ENCODE measurements at places on chromosomes 2 and 18. TPM values are rescaled to one million over a fixed set of nuclear protein-coding genes. Genes with fewer than 3 reads are reported as not detected.

RRM2 gene
- 0.67 TPM for total RNA-seq

SERPINB13 gene
- not detected for total RNA-seq

C2orf15 gene
- total RNA-seq, result 0.33 TPM

RASGRP3 gene
- 13.8 TPM for total RNA-seq

CHRND gene
- total RNA-seq, result not detected

WDR7 gene
- total RNA-seq, result 27.3 TPM

CPLX4 gene
- not detected for total RNA-seq

COLEC11 gene
- total RNA-seq, result 0.71 TPM

COL4A4 gene
- total RNA-seq, result 3.0 TPM

MBP gene
- 41.6 TPM for total RNA-seq

TMEM178A gene
- total RNA-seq, result 0.69 TPM

LIMS3 gene
- 4.9 TPM for total RNA-seq

DNA sequence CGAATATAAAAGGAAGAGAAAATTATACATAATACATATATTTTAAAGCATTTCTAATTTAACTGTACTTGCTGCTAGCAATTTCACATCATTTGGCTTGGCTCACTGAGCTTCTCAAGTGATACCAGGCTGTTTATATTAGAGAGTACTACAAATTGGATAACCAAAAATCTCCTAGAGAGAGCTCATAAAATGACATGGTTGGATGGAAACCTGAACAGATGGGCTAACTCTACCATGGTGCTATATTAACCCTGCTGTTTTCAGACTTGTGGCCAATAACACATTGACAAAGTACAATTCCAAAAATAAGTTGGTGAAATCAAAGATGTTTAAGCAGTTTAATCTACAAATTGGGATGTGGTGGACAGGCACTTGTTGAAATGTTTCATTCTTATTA, 364.4 kb upstream of the GCFC2 start:
- DNase-seq, result no peak

DNA sequence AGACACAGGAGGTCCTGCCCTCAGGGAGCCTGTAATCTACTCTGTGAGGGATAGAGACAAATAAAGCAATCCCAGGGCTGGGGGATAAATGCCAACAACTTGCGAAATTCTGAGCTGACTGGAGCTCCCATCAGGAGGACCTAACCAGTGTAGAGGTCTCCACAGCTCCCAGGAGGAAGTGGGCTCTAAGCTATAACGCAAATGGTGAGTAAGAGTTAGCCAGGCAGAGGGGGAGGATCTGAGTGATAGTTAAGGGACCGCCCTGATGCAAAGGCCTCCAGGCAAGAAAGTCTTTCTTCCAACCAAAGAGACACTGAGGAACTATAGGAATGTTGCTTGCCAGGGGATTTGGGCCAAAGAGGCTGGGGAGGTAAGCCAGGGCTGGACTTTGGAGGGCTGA, 16.0 kb upstream of the ZNF532 start:
- no peak for DNase-seq

GRCh38 chr2:175832866-175833265, 169.2 kb downstream of the LNPK start:
- no peak for DNase-seq

DNA sequence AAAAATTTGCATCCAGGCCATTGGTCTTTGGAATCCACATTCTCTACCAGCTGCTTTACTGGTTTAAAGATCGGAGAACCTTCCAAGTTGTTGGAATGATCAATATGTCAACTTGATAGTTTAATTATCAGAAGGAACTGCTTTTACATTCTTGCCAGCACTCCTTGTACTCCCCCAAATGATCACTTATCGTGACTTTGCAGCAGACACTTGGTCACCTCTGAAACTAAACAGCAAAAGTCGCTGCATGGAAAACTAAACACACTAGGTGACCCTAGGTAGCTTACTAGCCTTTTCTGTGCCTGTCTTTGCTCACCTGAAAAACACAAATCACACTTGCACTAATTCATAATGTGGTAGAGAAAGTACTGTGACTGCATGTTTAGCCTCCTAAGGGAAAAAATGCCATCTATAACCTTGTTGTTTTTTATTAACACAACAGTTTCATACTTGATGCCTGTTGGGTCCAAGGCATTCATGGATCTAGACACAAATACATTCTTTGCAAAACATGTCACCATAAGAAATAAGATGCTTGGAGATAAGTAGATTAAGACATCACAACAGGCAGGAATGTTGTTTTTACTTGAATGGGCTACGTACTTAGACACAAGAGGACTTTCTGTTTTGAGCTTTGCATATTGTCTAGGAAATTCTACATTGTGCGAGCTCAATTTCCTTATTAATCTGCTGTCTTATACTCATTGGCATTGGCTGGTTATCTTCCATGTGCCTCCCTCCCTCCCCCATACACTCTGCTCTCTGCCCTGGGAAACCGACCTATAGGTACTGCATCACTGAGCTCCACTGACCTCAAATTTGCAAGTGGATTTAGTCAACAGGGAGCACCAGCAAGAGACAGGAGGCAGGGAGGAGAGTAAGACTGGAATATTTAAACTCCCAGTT, 219.1 kb upstream of the STK17B start:
- no peak for DNase-seq

DNA sequence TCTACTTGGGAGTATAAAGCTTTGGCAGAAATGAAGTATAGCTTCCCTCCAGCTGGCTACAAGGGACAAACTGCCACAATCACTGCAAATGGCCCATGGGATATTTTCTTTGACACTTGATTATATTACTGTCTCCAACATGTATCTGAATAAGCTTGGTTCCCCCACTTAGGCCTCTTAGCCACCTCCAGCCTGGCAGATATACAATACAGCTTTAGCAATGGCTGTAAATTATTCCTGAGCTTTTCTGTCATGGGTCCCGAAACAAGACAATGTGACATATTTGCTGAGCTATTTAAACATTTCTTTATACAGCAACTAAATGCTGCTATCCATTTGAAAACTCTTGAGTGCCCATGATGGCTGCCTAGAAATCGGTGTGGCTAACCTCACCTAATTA, 406.2 kb downstream of the SUCLG1 start:
- DNase-seq, result no peak

DNA sequence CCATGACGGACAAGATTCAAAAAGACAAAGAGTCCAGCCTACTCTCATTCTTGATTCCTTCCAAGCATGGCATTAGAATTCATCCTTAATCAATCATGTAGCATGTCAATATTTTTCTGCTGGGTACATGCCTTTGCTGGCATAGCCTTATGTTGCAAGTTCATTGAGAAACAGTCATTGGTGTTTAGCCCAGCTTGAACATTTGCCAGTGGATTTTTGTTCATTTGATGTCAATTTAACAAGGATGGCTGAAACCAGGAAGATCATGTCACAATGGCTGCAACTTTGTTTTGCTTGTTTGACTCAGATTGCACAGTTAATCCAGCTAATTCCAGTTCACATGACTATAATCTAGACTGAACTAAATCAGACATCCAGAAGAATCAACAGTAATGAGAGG, 1132.2 kb downstream of the LRP1B start:
- DNase-seq, result no peak

DNA sequence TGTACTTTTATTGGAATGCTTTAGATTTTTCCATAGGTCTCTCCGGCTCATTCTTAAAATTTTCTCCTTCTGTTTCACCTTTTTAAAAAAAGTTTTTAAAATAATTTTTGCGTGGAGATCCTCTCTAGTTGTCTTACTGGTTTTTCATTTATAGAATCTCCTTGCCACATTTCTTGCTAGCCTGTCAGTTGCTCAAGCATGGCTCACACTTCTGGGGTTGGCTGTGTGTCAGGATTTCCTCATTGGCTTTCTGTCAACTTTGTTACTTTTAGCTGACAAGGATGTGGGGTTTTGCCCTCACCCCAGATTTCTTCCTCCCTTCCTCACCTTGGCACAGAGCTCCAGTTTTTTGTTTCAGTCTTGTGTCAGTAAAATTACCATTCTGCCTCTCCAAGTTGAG, 124.6 kb downstream of the ZNF407 start:
- DNase-seq, result no peak

DNA sequence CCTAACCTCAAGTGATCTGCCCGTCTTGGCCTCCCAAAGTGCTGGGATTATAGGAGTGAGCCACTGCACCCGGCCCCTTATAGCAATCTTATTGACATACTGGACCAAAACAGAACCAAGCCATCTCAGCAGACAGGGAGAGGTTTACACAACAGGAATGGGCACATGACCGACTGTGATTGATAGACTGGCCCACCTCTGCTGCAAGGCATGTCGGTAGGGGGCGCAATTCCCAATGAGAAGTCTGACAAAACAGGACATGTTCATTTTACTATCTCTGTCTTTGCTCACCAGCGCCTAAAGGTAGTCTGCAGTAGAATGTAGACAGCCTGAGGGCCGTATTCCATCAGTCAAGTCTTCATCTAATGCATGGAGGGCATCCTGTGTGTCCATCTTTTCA, 2.0 kb downstream of the LYPD6B start:
- no peak for DNase-seq

DNA sequence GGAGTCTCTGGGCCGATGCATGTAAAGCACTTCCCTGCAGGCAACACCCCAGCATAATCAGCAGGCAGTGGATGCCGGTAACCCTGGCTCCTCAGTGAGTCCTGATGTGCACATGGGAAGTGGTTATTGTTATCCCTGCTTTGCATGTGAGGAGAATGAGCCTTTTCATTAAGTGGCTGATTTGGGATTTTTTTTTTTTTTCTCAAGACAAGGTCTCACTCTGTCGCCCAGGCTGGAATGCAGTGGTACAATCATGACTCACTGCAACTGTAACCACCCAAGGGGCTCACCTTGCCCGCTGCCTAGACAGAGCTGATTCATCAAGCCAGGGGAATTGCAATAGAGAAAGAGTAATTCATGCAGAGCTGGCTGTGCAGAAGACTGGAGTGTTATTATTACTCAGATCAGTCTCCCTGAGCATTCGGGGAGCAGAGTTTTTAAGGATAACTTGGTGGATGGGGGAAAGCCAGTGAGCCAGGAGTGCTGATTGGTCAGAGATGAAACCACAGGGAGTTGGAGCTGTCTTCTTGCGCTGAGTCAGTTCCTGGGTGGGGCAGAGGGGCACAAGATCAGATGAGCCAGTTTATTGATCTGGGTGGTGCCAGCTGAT, 95.4 kb downstream of the SOCS6 start:
- no peak for DNase-seq

- no peak for DNase-seq
Measured at GRCh38 chr2:189639007-189639609, 22.2 kb upstream of the ASNSD1 start.

DNA sequence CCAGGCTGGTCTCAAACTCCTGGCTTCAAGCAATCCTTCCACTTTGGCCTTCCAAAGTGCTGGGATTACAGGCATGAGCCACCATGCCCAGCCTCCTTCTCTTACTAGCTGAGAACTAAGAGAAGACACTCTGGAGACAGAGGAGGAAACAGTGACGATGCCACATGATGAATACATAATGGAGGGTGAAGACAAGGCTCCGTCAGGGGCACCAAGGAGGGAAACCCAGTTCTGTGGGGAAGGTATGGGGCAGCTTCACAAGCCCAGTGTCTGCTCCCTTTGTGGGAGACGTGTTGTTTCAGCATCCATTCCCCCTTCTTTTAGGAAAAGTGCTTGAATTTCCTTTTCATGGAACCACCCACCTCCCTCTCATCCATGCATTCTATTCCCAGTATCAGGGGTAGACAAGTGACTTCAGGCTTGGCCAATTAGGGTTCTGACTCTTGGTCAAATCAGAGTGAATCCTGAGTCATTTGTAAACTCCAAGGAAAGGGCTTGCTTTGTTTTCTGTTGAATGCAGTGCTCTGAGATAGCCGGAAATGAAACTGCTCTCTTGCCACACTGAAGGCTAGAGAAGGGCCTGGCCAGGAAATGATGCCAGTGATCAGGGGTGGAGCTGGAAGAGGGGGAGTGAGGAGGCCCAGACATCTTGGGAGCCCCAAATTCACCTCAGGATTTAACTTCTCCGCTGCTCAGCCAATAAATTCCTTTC, 23.7 kb downstream of the TMEM127 start:
- no peak for DNase-seq

- DNase-seq, result peak; percentile 92
Measured at GRCh38 chr2:200585730-200586643, at the start of gene AOX1. TSS of gene AOX1 (plus strand) at chr2:200586014. CDS start at chr2:200586109, 95 bp downstream.

GRCh38 chr2:66317268-66317890, 117.5 kb upstream of the MEIS1 start:
- no peak for DNase-seq

GRCh38 chr2:68387408-68388350, 22.6 kb downstream of the PLEK start:
- DNase-seq, result no peak

DNA sequence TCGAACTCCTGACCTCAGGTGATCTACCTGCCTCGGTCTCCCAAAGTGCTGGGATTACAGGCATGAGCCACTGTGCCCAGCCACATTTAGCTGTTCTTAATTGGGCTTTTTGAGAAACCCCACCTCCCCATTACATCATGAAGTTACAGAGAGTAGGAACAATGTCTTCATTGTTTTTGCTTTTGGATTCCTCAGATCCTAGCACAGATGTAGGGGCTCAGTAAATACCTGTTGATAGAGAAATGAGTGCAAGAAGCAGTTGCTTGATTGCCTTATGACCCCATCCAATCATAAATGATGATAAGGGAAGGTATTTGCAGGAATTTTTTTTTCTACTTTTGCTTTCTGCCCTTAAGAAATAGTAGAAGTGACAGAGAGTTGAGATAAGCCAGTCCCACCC, 25.4 kb downstream of the GREB1L start:
- DNase-seq, result no peak

DNA sequence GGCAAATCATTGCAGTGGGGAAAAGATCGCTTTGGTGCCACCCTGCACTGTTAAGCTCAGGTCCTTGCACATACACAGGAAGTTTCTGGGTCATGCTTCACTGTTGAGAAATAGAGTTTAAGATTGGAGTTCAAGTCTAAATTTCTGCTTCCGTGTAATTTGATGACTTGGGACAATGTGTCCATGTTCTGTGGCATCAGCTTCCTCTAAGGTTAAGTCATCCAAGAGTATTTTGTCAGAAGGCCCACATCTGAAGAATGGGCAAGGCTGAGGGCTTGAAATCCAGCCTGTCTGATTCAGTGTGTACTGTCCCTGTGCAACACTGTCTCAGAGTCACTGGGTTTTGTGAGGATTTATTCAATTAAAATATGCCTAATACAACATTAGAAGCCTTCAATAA, 880.7 kb downstream of the SUCLG1 start:
- no peak for DNase-seq

GRCh38 chr2:14700753-14701152, 68.2 kb downstream of the LRATD1 start:
- DNase-seq, result no peak

GRCh38 chr2:169727065-169727464, 6.6 kb upstream of the KLHL23 start:
- no peak for DNase-seq
